ENCODE measurements at places on chromosomes 3 and 15. TPM values are rescaled to one million over a fixed set of nuclear protein-coding genes. Genes with fewer than 3 reads are reported as not detected.

PPP4R2 gene
- 65.4 TPM for total RNA-seq

RUVBL1 gene
- total RNA-seq = 59.7 TPM

C3orf33 gene
- total RNA-seq = 2.2 TPM

AGBL1 gene
- total RNA-seq = not detected

ATP13A4 gene
- 0.31 TPM for total RNA-seq

SHC4 gene
- total RNA-seq = 1.1 TPM

MUSTN1 gene
- not detected for total RNA-seq

BLM gene
- 3.3 TPM for total RNA-seq

TMEM207 gene
- not detected for total RNA-seq

SRGAP3 gene
- 5.2 TPM for total RNA-seq
